ENCODE measurements at places on chromosomes 7 and 10. TPM values are rescaled to one million over a fixed set of nuclear protein-coding genes. Genes with fewer than 3 reads are reported as not detected.

Gene PPP1R17
- 8.8 TPM for polyA plus RNA-seq

Gene SYT15
- 0.16 TPM for polyA plus RNA-seq

Gene FKBP6
- polyA plus RNA-seq, result not detected

Gene ASB13
- polyA plus RNA-seq, result 4.7 TPM

Gene ADAMTS14
- polyA plus RNA-seq, result not detected

Gene MLXIPL
- not detected for polyA plus RNA-seq

Gene NUTM2E
- polyA plus RNA-seq, result 0.40 TPM

Gene KCNMA1
- 62.4 TPM for polyA plus RNA-seq

Gene LIPK
- polyA plus RNA-seq, result not detected

All from neural cell (in vitro differentiated cells).